ENCODE measurements at places on chromosomes 6 and 20.

DNA sequence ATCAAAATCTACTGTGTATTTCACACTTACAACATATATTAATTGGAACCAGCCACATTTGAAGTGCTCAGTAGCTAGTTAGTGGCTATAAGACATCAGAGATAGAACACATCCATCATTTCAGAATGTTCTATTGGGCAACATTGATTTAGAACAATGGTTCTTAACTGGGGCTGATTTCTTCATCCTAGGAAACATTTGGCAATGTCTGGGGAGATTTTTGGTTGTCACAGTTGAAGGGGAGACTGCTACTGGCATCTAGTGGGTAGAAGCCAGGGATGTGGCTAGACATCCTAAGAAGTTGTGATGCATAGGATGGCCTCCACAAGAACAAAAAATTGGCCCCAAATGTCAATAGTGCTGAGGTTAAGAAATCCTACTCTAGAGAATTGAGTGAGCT, 132.5 kb downstream of the OLIG3 start:
- DNase-seq: no peak

DNA sequence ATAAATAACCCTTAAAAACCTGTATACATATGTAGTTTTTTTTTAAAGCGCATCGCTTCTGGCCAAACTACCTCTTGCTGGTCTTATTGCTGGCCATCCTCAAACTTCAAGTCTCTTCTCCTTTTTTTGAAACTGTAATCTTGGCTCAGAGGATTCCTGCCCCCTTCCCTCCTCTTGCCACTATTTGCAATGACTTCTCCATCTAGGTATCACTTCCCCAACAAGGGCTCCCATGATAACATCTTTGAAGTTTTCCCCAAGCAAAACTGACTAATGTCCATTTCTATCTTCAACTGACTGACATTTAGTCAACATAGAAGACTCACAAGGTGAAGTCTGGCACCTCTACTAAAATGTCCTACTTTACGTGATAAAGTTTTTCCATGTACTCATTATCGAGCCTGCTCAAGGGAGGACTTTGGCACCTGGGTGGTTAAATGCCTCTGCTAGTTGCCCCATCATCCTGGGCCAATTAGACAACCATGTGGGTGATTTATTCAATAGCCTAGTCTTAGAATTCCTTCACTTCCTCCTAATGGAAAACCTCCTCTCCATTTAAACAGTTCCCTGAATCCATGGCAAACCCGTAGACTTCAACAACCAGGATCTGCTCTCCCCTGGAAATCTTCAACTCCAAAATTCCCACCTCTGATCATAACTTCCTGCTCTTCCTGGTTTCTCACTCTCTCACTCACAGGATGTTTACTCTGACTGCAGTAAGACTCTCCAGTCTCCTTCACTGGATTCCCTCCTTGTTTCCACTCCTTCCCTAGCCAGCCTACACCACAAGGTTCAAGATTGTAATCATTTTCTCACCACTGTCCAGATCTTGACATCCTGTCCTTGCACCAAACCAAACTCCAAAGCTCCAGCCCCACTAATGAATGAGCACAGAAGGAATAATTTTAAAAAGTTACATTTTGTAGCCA, 9.4 kb upstream of the PLAGL1 start:
- DNase-seq: no peak

- DNase-seq: no peak
Measured at GRCh38 chr6:81787313-81788068, 35.0 kb upstream of the TENT5A start.

GRCh38 chr20:409697-410559, 1.8 kb downstream of the RBCK1 start:
- no peak for DNase-seq

DNA sequence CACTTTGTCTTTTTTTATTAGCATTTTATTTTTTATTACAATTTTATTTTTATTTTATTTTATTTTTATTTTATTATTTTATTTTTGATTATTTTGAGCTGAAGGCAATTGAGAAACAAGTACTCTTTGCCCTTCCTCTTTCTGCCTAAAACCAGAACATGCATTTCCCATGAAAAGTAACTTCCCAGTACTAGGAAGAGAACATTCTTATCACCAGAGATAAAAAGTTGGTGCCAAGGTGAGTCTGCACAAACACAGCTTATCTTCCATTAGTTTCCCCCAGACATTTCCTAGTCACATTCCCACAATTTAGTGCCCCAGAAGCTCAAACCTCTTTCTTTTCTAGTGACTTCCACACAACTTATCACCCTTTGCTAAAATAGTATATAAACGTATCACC, 84.8 kb downstream of the CD24 start:
- DNase-seq: no peak

GRCh38 chr6:12482386-12483375, 192.5 kb downstream of the EDN1 start:
- no peak for DNase-seq

DNA sequence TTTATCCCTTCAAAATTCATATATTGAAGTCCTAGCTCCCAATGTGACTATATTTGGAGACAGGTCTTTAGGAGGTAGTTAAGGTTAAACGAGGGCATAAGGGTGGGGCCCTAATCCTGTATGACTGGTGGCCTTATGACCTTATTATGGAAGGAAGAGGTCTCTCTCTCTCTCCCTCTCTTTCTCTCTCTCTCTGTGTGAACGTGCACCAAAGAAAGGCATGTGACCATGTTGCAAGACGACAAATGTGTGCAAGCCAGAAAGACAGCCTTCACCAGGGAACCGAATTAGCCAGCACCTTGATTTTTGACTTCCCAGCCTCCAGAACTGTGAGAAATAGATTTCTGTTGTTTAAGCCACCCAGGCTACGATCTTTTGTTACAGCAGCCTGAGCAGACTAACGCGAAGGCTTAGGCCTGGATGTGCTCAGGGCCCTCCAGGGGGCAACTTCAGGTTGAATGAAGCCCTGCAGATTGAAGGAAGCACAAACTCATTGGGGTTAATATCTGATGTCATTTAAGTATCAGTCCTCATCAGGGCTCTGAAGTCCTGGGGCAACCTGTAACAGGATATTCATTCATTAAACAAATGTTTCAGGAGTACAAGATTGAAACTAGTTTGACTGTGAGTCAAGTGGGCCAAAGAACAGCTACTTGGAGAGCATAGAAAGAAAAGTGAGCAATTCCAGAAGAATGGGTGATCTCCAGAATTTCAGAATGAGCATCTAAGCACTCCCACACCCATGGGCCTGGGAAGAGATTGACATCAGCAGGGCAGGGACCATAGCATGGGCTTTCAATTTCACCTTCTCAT, 157.4 kb upstream of the TNFAIP3 start:
- DNase-seq: no peak

DNA sequence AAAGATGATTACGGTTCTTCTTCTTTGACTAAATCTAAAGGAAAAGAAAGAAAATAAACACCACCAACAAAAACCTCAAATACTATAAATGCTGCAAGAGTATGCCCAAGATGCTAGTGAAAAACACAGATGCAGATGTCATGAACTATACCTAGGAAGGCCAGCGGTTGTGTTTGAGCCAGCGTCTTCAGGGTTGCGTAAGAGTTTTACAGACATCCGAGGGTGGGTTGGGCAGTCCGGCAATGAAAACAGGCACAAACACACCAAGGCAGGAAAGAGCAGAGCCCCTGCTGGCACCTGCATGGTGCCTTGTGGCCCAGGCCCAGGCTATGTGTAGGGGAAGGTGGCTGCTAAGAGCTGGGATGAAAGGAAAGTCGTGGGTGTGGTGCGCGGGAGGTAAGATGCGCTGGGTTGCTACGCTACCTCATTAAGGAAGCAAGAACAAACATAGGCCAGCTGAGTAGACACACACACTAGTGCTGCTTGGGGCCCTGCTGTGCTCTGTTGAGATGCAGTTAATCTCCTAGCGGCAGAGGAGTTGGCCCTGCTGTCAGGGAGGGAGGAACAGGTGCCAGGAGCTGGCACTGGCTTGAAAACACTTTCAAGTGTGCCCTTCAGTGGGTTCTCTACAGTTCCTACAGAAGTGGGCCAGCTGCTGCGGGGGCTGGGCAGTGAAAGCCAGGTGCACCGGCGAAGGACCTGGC, 170.2 kb upstream of the PLN start:
- DNase-seq: no peak

DNA sequence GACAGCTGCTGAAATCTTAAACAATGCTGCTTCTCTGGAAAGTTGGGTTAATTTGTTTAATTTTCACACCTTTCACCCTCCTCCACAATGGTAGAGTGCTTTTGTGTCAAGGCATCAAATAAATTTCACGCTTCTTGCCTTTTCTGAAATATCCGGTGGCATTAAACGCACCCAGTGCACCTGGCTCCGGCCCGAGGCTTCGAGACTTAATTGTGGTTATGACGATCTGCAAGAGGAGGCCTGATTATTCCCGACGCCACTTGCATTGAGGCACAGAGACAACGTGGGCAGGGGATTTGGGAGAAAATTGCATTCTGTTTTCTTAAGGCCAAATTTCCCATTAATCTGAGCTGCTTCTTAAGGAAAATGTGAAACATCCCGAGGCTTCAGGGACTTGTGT, 152.2 kb downstream of the CDH4 start:
- no peak for DNase-seq

DNA sequence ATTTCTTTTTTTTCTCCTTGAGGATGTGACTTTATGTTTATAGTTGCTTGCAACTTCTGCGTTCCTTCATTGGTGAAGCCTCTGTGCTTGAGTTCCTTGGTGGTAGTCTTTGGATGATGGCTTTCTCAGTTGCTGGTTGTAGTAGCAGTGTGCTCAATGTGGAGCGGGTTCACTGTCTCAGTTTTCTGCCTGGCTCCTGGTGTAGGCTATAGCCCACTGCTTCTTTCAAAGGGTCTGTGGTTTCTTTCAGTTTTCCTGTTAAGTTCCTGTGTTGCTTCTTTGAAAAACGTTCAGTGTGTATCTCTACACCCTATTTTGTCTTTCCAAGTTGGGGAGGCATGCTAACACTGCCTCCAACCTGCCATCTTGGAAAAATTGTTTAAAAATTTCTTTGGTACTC, 33.9 kb upstream of the ZBTB24 start:
- DNase-seq: no peak

DNA sequence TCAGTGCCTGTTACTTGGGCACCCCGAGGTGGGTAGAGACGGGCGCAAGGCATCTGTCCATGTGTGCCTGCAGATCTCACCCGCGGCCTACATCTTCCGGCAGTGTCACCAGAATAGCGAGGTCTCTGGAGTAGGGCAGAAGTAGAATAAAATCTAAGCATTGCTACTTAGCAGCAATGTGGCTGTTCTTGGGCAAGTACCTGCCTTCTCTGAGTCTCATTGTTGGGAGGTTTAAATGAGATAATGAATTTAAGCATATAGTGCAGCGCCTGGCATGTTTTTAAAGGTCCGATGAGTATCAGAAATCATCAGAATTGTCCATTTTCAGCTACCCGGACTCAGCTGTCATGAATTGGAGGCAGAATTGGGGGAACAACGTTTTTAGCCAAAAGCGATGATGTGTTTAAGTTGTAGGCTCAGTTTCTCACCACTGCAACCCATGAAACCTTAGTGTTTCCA, 800 bp downstream of the ABCC10 start:
- no peak for DNase-seq

GRCh38 chr20:35191419-35192117, 19.7 kb downstream of the PROCR start:
- no peak for DNase-seq

GRCh38 chr6:1615853-1616420, 6.2 kb downstream of the FOXC1 start:
- DNase-seq: no peak

DNA sequence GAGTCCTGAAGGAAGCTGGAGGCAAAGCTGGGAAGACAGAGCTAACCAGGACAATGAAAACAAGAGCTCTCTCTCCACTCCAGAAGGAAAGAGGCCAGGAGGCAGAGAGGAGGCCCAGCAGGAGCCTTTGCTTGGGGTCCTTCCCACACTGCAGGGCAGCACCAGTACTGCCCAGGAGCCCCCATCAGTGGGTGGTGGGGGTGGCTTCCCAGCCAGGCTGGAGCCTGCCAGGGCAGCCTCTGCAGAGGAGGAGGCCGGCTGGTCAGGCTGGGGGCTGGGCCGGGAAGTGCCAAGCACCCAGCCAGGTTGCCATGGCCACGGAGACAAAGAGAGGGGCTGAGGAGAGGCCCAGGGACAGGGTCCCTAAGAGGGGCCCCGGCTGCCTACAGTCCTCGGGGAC, 33.4 kb downstream of the PREX1 start:
- no peak for DNase-seq

GRCh38 chr6:105210932-105211531, 31.2 kb upstream of the POPDC3 start:
- no peak for DNase-seq

- DNase-seq: no peak
Measured at GRCh38 chr20:46755483-46756413, 46.3 kb downstream of the SLC2A10 start.

DNA sequence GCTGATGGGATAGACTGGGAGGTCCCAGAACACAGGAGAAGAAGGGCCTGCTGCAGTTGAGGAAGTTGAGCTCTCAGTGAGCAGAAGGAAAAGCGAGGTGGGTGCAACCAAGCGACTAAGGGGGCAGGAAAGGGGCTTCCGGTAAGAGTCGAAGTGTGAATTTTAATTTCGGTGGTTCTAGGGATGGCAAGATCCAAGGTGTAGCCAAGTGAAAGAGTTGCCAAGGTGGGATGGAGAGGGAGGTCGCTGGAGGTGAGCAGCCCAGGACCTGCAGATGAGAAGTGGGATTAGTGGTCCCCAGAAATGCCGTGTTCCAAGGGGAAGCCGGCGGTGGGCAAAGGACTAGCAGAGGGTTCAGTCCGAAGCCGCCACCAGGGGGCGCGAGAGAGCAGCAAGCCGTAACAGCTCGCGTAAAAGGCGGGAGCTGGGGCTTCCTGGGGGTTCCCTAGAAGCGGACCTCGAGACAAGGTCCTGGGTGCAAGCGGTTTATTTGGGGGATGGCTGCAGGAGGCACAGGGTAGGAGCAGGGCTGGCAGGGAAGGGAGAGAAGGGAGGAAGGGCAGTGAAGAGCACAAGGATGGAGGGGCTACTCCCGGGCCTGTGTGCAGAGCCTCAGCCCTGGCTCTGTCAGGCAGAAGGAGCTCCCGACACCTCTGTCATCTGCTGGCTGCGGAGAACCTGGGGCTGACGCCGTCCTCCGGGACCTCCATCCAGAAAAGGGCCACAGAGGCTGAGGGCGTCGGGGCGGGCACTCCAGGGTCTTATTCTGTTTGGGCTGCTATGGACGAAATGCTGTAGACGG, 103.6 kb downstream of the PAX1 start:
- no peak for DNase-seq
